Stimulated activated CD4-positive, alpha-beta T cell treated with anti-CD3 and anti-CD28 coated beads, TNF-alpha, amount 100 ng/mL, for 1 hour (primary cell): ENCODE measurements at places on chromosomes 7 and 10.

DNA sequence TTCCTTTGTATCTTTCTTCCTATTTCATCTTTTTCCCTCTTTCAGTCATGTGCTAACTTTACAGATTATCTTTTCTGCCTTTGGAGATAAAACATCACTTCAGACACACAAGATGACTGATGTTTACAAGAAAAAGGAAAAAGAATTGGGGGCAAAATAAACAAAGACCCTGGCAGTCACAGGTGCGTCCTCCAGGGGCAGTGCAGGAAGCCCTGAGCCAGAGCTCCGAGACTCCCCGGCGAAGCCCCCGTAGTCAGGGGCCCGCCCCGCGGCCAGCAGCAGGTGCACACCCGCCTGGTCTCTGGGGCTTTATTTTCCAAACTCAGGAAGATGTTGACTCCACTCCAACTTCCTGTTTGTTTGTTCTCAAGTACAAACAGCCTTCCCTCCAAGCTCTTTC is 10.2 kb downstream of the STK32C start:
- no peak for DNase-seq

DNA sequence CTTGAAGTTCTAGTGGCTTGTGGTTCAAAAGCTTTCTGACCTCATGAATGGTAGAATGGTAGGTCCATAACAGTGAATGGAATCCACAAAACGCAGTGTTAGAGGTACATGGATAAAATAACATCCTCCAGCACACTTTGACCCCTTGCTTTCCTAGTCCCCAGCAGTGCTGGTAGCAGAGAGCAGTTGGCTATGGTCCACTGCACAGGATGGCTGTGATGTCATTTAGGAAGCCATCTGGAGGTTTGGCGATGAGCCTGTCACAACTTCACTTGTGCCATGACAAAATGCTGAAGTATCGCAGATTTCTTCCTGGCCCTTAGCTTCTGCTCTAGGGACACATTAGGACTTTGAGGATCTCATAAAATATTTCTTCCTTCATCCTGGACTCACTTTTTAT is 300.0 kb upstream of the FZD8 start:
- no peak for DNase-seq

DNA sequence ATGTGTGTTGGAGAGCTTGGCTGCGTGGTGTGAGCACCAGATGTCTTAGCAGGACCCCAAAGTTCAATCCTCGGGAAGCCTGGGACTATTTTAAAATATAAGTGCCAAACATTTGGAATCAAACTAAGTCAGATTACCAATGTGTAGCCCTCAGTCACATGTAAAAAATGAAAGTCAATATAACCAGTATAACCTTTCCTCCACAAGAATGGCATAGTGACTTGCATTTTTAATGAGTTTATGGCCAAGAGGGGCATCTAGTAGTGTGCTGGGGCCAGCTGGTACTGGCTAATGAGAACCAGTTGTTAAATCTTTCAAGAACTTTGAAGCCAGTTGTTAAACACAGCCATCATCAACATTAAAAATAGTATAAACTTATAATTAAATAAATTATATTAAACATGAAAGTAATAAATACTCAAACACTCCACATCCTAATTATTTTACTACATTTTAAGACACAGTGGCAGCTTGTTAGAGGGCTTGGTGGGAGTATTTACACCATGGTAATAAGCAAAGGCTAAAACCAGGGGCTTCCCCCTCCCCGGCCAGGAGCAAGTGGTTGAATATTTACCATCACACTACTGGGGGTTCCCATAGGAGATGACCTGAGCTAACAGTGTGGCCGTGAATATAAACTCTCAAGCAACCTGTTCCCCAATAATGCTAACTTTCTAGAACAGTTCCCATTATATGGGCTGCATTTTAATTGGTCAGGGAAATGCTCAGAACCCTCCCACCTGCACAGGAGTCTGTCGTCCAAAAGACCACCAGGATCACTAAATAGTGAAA is 7.9 kb upstream of the FAM170B start:
- no peak for DNase-seq

- DNase-seq = no peak
Observed at GRCh38 chr10:80528185-80528700, 9.5 kb upstream of the SH2D4B start.

- no peak for DNase-seq
Observed at GRCh38 chr7:47839381-47839780, 108.9 kb downstream of the PKD1L1 start.

- no peak for DNase-seq
Observed at GRCh38 chr7:134690016-134690415, 43.4 kb downstream of the BPGM start.
